Mesothelial cell of epicardium (in vitro differentiated cells): ENCODE measurements at places on chromosomes 3 and 15.
A peak's percentile ranks its signal among the peaks of the same experiment; 100 is the strongest.

DNA sequence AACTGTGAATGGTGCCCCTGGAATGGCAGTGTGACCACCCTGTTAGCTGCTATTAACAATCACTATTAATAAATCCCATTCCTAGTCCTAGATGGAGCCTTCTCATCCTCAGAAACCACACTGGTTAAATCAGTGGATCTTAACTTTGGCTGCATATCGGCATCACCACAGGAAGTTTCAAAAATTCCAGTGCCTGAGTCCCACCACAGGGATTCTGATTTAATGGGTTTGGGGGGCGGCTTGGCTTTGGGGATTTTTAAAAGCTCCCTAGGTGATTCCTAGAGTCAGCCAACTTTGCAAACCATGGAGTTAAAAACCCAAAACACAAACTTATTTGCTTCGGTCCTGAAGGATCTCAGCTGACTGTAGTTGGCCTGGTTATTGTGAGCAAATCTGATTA lies 3.1 kb downstream of the FAM107A start:
- no peak for DNase-seq

GRCh38 chr3:42096796-42097565 lies 5.8 kb downstream of the TRAK1 start:
- DNase-seq, result no peak

DNA sequence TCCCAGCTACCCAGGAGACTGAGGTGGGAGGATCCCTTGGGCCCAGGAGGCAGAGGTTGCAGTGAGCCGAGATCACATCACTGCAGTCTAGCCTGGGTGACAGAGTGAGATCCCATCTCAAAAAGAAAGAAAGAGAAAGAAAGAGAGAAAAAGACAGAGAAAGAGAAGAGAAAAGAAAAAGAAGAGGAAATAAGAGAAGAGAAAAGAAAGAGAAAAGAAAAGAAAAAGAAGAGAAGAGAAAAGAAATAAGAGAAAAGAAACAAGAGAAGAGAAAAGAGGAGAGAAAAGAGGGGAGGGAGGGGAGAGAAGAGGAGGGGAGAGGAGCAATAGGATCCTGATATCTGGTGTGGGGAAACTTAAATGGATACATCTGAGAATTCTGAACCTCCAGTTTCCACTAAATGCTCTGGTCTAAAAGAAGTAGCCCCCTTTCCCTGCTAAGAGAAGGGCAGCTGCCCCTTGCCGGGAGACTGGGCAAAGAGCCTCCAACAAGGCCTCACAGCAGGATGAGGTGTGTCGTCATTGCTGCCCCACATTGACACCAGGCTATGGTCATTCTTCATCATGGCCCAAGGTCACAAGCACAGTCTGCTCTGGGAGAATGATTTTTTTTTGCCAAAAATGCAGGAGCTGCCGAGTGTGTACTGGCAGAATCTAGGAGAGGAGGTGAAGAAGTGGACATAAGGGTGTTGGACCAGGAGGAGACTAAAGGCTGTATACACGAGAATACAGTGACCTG lies 21.1 kb upstream of the COMMD4 start:
- DNase-seq, result no peak

DNA sequence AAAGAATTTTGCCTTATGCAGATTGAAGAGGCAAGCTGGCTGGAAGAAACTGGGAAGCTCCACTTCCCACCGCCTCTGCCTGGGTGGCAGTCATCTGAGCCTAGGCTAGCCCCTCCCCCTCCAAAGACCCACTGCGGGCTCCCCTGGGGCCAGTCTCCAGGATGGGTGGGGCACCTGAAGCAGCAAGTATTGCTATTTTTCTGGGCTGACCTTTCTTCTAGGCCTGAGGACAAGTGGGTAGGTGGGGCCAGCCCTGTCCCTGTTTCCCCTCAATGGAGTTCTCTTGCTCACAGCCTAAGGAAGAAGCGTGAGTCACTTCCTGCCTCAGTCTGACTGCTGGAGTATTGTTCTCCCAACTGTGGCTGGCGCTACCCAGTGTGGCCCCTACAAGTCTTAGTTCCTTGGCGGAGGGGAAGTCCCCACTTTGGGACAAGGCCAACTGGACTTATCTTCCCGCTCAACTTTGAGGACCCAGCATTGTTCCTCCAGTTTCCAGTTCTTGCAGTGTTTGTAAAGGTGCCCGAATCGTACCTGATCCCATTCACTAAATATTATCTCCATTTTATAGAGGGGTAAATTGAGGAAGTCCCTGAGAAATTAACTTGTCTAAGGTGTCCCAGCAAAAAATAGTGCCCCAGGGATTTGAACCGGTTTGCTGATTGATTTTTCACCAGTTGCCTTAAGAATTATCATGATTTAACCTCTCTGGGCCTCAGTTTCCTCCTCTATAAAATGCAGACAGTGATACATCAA lies 1.4 kb downstream of the FURIN start:
- no peak for DNase-seq

- DNase-seq, result peak; percentile 76
Measured at GRCh38 chr3:195154793-195155535, 116.0 kb downstream of the XXYLT1 start.

GRCh38 chr3:34207806-34208205 lies 409.4 kb downstream of the PDCD6IP start:
- no peak for DNase-seq

DNA sequence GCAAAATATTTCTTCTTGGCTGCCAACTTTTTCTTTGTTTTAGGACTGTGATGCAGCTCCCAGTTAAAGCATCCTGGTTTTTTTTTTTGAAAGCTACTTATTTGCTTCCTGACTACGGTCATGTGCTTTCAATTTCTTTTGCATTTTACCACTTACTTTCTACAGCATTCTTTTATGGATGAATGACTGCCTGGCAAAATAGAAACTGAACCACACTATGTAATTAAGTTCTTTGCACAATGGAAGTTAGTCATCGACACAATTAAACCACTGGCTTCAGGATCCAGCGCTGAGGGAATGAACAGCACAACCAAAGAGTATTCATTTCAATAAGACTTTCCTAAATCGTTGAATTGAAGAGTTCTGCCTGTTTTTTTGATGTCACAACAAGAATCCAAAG lies 82.2 kb upstream of the EPHA3 start:
- no peak for DNase-seq

- no peak for DNase-seq
Measured at GRCh38 chr15:86178845-86179244, 99.2 kb downstream of the AGBL1 start.

- no peak for DNase-seq
Measured at GRCh38 chr15:48177383-48177765, 721 bp downstream of the MYEF2 start.

- no peak for DNase-seq
Measured at GRCh38 chr3:13071695-13072094, 1.5 kb downstream of the IQSEC1 start.

DNA sequence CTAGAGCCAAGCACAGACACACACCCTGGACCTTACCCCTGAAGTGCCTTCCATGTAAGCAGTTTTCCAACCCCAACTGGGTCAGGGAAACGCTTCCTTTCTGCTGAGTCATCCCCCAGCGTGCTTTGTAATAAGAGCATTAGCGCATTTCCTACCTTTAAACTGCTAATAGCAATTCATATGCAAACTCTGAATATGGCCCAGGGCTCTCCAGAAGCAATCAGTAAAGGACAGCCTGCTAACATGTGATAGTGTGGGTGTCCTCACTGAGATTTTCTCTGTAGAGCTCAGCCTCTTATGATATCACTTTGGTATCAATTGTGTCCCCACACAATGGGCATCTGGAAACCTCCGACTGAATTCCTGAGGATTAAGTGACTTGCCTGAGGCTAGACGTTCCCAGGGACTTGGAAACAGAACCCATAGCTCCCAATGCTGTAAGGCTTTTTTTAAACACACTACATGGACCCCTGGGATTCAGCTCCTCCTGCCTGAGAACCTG lies 5.6 kb downstream of the GABRB3 start:
- no peak for DNase-seq

GRCh38 chr15:74464216-74464615 lies 3.3 kb upstream of the UBL7 start:
- no peak for DNase-seq

- no peak for DNase-seq
Measured at GRCh38 chr3:178510496-178510895, 25.7 kb upstream of the KCNMB2 start.

DNA sequence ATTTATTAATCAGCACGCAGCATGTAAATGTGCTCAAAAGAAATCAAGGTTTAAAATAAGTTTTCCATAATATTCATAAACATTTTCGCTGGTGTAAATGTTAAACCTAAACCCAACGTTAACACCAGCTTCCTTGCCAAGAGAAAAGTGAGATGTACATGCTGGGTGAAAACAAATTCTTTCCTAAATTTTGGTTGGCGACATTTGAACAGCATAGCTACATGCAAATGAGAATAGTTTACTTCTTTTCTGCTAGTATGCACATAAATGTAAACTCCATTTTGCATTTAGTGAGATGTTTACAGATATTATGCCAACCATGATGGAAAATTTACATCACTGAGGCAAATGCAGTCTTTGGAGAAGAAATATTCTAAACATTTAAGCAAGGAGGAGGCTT lies 182.2 kb downstream of the GAP43 start:
- no peak for DNase-seq

DNA sequence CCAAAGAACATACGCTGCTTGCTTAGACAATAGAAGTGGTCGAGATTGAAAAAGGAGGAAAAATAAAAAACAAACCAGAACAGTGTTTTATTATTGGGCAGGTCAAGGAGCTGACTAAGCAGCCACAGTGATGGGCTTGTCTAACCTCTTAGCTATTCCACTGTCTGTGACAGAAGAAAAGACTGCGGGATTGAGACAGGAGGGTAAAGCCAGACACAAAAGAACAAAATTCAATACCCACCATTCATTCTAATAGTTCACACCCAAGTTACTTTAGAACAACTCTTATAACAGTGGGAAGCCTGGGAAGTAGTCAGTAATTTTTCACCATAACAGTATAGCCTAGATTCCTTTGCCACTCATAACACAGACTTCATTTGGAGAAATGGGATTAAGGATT lies 435.4 kb downstream of the MFSD1 start:
- DNase-seq, result no peak

DNA sequence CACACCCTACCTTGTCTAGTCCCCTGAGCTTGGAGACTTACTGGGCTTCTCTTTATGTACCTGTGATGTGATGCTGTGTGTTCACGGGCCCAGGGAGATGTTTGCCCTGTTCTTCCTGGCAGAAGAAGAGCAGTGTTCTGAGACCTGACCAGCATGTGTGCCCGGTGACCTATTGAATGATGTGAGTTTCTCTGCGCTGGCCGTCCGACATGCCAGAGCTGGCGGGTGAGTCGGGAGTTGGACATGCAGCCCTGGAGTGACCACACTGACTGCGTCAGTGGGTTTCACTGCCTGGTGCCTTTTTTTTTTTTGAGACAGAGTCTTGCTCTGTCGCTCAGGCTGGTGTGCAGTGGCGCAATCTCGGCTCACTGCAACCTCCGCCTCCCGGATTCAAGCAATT lies 42.3 kb downstream of the CGNL1 start:
- DNase-seq, result no peak

DNA sequence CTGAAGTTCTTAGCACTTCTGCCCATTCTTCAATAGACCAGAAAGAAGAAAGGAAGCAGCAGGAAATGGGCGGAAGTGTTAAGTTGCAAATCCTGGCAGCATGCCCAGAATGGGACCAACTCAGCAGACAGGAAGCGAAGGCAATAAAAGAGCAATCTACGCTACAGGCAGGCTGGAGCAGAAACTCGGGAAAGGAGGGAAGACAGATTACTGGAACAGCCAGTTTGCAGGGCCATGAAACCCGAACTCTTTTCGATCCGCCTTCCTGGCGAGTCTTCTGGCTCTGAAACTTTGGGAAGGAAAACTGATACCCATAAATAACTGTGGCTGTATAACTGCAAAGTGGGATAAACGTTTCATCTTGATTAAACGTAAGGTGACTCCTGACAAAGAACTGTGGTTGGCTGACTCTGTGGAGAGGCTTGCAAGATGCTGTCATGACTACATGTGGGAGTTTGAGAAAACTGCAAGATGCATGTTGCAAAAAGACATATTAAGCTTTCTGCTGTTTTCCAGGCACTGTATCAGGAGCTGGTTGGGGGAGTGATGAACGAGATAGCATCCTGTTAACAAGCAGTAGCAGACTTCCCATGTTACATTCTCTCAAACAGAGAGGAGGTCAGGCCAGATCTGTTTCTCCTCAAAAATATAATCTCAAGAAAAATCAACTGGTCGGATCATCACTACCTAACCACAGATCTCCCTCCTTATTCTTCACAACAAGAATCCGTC lies 67.8 kb downstream of the FMN1 start:
- peak; percentile 63 for DNase-seq

- DNase-seq, result no peak
Measured at GRCh38 chr3:57815036-57815435, 58.9 kb downstream of the SLMAP start.
